NB4 (cell line): ENCODE measurements at places on chromosomes 12 and 14.

DNA sequence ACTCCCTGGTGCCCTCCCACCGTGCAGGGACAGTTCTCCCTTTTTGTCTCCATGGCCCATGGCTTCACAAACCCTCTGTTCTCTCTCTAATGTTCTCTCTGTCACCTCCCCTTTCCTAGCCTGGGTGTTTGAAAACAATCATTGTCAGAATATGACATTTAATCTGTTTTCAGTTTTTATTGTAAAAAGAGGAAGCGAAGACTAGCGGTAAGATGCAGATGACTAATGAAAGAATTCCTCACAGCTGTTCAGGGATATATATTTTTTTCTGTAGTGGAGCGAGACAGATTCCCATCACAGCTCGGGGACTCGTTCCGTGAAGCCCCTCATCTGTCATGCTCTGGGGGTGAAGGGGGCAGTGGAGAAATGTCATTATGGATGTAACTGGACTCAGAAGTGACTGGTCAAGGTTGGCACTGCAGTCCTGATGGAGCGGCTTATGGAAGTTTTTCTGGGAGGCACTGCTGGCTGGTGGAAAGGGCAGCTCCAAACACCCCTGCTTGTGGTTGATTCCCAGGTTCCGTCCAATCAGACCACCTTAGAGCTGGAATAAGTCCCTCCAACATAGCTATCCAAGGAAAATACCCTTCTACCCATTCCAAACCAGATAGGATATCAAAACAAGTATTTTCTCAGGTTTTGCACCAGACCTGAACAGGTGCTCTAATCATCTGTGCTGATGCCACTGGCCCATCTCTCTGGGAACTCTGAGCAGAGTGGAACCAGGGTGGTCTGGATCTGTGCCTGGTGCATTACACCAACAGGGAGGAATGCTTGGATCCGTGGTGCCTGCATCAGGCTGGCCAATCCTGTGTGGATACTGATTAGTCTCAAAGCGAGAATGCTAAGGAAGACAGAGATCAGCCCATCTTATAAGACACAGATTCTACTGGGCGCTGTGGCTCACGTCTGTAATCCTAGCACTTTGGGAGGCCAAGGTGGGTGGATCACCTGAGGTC lies 84.7 kb downstream of the GPATCH2L start:
- DNase-seq: no peak

- no peak for DNase-seq
These were observed 20.5 kb downstream of the UBC start for GRCh38 chr12:124893792-124894516.

- DNase-seq: no peak
These were observed 399.2 kb downstream of the VRK1 start for GRCh38 chr14:97196336-97196735.

GRCh38 chr14:88852632-88853031 lies 28.2 kb downstream of the TTC8 start:
- DNase-seq: no peak
